ENCODE measurements at places on chromosomes 1 and 21.

- no peak for DNase-seq
These were observed 7.2 kb downstream of the IFT25 start for GRCh38 chr1:53938136-53938830.

GRCh38 chr1:86616871-86617270, 70.0 kb downstream of the CLCA4 start:
- no peak for DNase-seq

GRCh38 chr1:59455206-59455605, 158.3 kb downstream of the FGGY start:
- no peak for DNase-seq

- no peak for DNase-seq
These were observed 1.8 kb upstream of the PGLYRP4 start for GRCh38 chr1:153350321-153350957.

GRCh38 chr1:209023790-209024189, 559.7 kb upstream of the CAMK1G start:
- DNase-seq: no peak

DNA sequence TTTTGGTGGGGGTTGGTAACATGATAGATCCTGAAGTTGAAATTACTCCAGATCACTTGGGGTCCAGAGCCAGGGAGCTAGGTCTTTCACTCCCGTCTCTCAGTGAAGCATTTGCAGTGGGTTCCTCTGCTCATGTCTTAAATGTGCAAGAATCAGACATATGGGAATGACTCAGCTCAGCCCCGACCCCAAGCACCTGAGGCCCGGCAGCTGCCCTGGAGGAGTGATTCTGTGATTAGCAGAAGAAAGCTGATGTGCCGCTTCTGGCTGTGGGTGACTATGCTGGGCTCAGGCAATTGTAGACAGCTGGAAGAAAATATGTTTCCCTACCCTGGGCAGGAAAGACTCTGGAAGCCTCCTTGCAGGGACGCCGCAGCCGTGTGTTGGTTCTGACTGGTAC, 601.7 kb downstream of the NPHP4 start:
- no peak for DNase-seq

- DNase-seq: no peak
These were observed 31.6 kb downstream of the RGS5 start for GRCh38 chr1:163170975-163171676.

DNA sequence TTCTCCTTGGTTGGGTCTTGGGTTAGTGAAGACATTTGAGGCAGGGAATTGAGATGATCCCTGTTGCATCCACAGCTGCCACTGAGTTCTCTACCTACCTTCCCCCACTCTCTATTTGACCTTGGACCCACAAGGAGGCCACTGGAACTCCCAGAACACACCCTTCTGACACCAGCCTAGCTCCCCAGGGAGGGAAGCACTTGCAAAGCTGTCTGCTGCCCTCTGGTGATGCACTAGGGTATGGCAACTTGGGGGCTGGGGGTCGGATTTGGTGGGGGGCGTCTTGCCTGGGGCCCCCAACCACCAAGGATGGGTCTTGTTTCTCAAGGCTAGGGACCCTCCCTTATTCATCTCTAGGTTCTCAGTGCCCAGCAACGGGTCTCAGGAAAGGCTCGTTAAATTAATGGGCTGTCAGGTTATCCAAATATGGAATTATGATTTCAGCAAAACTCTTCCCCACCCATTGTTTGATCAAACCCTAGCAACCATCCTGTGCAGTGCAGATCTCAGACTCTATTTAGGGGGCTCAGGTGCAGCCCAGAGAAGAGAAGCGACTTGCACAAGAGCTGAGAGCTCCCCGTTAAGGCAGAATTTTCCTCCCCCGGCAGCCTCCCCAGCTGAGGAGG, 177.8 kb upstream of the KLHDC7A start:
- no peak for DNase-seq

DNA sequence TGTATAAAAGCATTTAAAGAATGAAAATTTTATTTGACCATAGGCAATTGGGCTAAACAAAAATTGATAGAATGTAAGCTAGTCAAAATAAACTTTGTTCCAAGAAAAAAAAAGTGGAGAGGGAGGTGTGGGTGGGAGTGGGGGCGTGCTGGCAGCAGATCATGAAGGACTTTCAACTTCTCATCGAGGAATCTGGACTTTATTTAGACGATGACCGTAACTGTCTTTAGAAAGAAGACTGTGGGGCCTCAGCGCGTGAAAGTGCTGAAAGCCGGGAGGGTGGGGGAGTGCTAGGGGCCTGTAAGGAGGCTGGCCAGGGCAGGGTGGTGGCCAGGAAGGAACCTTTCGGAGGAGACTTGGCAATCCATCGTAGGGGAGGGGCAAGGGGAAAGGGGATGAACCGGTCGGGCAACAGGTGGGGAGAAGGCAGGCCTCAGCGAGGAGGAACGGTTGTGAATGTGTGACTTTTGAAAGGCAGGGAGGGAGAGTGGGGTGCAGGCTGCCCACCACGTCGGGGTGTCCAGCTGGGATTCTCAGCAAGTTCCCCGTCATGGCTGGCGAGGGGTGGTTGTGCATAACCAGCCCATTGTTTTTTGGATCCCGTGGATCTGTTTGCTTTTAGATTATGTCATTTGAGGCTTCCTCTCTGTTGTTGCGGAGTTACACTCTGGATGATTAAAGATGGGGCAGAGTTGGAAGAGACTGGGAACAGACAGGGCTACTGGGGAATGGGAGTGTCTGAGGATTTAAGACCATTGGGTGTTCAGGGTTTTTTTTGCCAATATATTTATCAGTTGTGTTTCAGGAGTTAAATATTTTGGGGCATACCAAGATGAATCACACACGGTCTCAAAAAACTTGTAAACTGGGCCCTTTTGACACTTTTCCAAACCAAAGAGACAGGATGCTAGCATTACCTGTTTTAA, 35.5 kb downstream of the HUNK start:
- DNase-seq: no peak

GRCh38 chr1:184061396-184062003, 10.0 kb downstream of the TSEN15 start:
- no peak for DNase-seq

- no peak for DNase-seq
These were observed 39.8 kb upstream of the RGS8 start for GRCh38 chr1:182724215-182724614.

Data from cortex of kidney (tissue), 1 donor.